ENCODE measurements at places on chromosomes 1 and 21. TPM values are rescaled to one million over a fixed set of nuclear protein-coding genes. Genes with fewer than 3 reads are reported as not detected.
A peak's percentile ranks its signal among the peaks of the same experiment; 100 is the strongest.

The CIART gene
- total RNA-seq, result 11.4 TPM

The KIFAP3 gene
- total RNA-seq, result 14.4 TPM

The NFIA gene
- total RNA-seq, result 1.2 TPM

The TMEM222 gene
- 52.2 TPM for total RNA-seq

The DIRAS3 gene
- 1.6 TPM for total RNA-seq

The S100A8 gene
- total RNA-seq, result not detected

The PLA2G4A gene
- 10.2 TPM for total RNA-seq

GRCh38 chr1:53255031-53255430 is 16.7 kb upstream of the MAGOH start:
- no peak for DNase-seq

GRCh38 chr1:41827991-41828570 is 90.6 kb downstream of the HIVEP3 start:
- DNase-seq, result no peak

DNA sequence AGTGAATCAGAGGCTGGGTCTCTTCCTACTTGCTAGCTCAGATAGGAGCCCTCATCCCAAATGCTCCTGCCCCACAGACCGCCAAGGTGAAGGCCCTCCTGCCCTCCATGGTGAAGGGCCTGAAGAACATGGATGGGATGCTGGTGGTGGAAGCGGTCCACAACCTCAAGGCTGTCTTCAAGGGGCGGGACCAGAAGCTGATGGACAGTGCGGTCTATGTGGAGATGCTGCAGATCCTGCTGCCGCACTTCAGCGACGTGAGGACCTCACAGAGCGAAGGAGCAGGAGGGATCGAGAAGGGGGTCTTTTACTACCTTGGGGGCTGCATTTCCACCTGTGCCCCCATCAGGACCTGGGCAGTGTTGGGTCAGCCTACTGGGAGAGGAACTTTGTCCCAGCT is 14.6 kb upstream of the TTC4 start:
- no peak for DNase-seq

DNA sequence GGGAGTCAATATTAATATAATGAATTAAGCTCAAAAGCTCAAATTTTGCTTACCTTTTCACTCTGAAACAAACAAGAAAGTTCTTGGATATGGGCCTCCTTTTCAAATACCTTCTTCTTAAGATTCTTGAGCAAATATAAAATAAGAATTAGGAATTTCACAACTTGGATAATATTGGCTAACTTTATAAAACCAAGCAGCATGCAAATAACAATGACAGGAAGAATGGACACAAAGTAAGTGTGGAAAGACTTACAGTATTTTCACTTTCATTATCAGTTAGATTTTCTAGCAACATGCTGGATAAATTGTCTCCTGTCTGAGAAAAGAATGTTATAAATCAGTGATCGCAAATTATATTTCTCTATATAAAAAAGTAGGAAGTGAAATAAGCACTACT is 13.2 kb downstream of the ODF2L start:
- DNase-seq, result peak; percentile 6

- DNase-seq, result peak; percentile 20
Observed at GRCh38 chr1:163528710-163529348, 207.1 kb downstream of the NUF2 start.

DNA sequence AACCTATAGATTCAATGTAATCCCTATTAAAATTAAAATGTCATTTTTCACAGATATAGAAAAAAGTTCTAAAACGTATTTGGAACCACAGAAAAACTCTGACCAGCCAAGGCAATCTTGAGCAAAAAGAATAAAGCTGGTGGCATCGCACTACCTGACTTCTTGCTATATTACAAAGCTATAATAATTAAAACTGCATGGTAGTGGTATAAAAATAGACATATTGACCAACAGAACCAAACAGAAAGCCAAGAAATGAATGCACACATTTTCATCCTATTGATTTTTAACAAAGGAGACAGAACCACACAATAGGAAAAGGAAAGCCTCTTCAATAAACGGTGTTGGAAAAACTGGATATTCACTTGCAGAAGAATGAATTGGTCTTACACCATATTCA is 9.2 kb upstream of the SHISAL2A start:
- no peak for DNase-seq

DNA sequence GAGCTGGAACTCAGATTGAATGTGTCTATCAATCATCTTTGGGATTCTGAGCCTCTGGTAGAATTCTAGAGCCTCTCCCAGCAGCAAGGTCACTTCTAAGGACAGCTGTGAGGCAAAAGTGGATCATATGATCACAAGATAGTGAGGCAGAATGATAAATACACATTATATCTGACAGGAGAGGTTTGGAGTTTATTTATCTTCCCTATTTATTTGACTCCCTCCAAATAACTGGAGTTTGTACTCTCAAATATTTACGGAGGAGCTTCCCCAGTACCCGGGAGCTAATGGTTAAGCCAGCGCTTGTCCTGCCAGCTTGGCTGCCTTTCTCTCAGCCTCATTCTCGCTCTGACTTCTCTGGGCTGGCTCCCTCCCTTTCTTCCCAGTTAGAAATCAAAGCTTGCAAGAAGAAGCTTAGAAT is 2.3 kb downstream of the HMGCS2 start:
- no peak for DNase-seq

- no peak for DNase-seq
Observed at GRCh38 chr1:115170961-115171392, 81.7 kb upstream of the TSPAN2 start.

DNA sequence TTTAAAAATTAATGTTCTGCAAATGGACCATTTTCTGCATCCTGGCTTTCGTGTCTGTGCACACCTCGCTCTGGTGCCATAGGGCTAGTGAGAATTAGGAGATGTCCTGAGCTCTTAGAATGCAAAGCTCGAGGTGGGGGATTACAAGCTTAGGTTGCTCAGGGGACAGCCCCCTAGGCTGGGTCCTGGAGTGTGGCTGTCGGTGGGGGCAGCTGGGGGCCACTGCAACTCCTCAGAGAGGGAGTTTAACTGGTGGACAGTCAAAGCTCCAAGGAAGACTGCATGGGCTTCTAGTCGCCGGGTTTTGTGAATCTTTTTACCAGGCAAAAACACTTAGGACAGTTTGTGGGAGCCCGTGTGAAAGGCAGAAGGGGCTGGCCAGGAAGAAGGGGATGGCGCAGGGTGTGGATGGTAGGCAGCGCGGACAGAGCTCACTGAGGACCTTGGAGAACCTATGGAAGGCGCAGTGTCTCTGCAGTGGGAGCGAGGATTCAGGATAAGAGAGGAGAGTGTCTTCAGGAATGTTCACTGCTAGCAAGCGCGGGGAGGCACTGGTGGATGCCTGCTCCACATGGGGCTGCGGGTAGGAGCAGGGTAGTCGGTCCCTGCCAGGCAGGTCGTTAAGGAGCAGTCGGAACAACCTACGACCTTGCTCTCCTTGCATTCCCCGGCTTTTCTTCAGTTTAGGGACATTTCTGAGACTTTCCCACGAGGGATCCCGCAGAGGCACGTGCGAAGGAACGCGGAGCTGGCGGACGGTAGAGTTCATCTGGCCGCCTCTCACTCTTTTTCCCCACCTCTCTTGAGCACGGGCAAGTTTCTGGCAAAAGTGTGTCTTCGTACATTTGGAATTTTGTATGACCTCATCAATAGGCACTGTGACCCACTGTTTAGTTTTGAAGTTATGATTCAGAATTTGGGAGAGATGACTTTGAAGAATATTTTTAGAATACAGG is 12.9 kb upstream of the KCNE1 start:
- DNase-seq, result peak; percentile 62

GRCh38 chr1:192809307-192810252 is 741 bp downstream of the RGS2 start:
- peak; percentile 60 for DNase-seq

- DNase-seq, result no peak
Observed at GRCh38 chr1:89770391-89770790, 50.4 kb upstream of the LRRC8D start.

GRCh38 chr1:231219422-231220401 is 21.3 kb upstream of the GNPAT start:
- DNase-seq, result no peak

DNA sequence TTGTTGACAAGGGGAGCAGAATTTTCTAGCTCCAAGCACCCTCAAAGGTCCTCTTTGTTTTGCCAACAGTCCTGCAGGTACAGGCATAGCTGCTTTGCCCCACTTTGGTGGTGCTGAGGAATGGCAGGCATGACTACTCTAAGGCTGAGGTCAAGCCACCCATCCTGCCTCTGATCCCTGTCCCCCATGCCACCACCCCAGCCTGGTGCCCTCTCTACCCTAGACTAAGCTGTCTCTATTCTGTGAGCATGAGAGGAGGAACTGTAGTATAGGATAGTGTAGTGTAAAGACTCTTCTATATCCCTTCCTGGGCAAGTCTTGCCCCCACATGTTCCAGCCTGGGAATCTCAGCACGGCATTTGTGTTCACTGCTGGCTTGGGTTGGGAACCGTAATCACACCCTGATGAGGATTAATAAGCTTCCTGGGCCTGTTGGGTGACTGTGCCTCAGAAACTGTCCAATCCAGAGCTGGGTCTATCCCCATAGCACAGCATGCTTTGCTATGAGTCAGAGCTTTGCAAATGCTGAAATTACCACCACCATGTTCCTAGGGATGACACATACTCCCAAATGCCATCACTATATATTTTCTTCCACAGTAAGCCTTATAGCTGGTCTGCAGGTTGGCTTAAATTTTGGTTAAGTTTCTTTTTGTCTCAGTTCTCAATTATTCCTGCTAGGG is 105.7 kb upstream of the PPP2R5A start:
- DNase-seq, result peak; percentile 90

DNA sequence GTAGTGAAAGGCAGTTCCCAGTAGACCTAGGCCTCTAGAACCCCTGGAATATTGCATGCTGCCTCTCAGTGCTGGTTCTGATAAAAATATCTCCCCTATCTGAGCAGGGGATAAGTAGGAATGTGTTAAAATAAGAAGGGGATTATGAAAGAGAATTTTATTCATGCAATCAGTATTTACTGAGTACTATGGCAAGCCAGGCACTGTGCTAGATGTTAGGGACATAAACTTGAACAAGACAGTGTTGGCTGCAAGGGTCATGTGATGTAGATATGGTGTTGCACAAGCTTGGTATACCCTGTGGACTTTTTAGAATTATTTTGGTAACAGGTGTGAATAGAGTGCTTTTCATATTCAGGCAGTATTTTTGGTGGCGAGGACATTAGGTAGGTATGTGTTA is 23.6 kb downstream of the NOS1AP start:
- DNase-seq, result no peak

All from M059J (cell line).